ENCODE measurements at places on chromosomes 6 and 20.
A peak's percentile ranks its signal among the peaks of the same experiment; 100 is the strongest.

GRCh38 chr6:447381-448165 is 56.0 kb downstream of the IRF4 start:
- peak; percentile 45 for DNase-seq

DNA sequence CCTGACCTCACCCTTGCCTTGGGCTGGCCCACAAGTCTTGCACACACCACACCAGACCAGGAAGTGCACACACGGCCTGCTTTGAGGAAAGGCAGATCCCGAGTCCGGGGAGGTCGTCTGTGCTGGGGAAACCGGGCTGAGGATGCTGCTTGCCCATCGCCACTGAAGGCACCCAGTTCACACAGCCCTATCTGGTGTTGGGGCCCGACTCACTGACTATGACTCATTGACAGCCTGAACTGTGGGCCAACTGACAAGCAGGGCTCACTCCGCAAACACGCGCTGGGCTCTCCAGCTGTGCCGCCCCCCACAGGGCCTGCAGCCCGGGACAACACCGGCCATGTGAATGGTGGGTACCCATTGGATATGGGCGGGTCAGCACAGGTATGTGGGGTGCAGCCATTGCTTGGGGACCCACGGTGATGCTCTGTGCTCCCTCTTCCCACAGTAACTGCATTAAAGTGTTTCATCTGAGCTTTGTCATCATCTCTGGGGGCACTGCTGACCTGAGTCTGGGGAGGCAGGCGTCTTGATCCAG is 1.6 kb downstream of the SAMD10 start:
- DNase-seq, result peak; percentile 54

DNA sequence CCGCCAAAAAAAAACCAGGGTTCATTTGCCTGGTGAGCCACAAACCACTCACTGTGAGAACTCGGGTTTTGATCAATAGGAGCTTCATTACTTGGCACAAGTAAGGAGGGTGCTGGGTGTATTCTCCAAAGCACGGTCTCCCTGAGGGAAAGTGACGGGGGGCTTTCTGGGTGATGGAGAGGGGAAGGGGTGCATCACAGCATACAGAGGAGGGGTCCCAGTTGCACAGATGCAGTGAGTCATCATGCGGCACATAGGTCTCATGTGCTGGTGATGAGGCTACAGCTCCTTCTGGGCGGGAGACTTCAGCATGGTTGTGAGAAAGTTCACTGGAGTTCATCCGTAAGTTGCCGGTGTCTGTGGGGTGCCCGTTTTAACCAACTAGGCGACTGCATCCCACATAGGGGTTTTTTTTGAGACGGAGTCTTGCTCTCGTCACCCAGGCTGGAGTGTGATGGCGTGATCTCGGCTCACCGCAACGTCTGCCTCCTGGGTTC is 36.2 kb downstream of the SUN5 start:
- DNase-seq, result no peak

DNA sequence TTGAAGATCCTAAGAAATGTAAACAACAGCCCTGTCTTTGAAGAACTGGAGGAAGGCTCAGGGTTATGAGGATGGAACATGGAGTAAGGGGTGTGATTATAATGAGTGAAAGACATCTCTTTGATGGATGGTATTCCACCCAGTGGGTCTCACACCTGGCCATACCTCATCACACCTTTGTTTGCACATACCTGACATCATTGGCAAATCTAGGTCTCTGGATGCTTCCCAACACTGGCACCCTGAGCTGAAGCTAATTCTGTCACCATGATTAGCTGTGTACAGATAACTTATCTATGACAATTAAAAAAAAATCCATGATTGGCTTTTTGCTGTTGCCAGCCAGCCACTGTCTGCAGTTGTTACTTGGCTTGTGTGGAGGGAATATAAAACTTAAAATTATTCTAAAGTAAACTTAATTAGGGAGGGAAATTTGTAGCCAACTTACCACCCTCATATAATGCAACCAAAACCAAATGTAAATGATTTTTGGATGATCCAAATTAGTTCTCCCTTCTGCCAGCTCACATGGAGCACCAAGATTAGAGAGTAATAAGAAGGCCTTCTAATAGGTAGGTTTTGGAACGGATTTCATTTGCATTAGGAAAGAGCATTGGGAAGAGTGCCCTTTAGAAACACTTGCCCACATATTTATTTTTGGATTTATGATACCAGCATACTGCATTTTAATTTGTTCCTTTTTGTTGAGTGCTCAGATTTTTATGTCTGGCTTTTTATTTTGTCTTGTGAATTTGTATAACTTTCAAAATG is 249.5 kb downstream of the SOX4 start:
- no peak for DNase-seq

- no peak for DNase-seq
Observed at GRCh38 chr6:11835065-11835464, 56.5 kb upstream of the ADTRP start.

GRCh38 chr6:40393641-40394040 is 193.5 kb downstream of the LRFN2 start:
- no peak for DNase-seq

DNA sequence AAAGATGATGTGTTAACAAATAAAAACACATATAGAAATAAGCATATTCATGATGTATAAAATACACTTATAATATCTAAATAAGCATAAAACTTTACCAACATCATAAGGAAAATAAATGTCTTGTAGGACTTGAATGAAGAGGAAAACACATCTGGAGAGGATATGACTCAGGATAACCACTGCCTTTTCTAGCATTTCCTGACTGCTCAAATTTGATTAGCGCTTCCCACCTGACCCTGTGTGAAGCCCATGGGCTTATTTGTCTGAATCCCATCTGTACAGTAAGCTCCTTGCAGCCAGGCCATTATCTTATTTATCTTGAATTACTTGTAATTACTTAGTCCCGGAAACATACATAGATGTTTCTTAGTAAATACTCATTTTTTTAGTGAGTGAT is 608.6 kb downstream of the COL12A1 start:
- no peak for DNase-seq

GRCh38 chr20:60254901-60255411 is 296.7 kb downstream of the CDH26 start:
- DNase-seq, result no peak

DNA sequence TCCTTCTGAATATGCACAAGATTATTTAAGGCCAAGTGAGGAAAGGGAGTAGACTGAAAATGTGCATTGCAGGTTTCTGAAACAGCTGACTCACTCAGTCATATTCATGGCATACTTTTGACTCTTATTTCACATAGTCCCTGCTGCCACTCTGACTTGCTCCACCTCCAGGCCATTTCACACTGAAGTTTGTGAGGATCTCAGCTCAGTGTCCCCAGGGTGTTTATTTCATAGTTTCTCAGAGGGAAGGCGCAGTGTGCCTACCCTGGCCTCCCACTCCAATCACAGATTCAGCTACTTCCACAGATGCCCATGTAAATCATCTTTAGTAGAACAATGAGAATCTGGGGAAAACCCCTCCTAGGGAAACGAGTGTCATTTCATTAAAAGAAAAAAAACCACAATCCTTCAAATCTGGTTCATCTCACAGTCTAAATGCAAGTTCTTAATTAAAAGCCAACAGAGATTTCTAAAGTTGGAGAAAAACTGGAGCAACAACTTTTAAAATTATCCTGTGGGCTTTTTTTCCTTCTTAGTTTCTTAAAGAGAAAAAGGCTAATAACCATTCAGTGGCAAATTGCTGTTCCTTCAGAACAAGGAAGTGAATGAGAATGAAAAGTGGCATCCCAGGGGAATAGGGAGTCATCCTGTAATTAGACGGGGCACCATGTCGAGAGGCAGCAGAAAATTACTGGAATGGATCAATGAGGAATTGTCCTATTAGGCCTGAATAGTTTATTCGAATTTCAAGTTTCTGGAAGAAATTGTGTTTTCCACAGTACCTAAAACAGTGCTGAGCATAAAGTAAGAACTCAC is 133.6 kb downstream of the TFAP2B start:
- no peak for DNase-seq

DNA sequence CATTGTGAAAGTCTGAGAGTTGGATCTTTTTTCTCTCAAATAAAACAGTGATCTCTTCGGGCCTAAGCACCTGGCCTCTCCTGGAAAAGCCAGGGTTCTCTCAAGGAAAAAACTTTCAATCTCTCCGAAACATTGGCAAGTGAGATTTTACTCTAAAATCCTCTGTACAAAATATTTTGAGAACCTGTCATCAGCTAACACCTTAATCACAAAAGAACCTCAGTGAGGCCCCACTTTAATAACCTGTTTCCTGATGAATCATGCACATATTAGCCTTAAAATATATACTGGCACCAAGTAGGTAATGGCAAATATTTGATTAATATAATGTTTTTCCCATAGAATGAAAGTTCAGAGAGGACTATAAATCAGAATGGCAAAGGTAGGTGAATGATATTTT is 177.9 kb downstream of the FRK start:
- no peak for DNase-seq

DNA sequence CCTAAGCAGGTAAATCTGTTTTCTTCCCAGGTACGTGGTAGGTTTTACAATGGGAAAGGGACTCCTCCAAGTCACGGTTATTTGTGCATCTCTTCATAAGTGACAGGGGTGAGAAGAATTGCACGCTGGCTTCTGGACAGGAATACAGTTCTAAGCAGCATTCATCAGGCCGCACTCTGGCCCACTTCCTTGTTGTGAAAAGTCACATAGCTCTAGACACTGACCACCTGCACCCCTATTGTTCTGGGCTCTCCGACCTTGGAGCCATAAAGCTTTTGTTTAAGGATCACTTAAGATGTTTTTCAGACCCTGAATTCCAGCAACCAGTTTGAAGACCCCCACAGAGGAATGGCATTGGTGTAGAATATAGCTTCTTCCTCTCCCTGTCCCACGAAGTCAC is 31.4 kb downstream of the RAMACL start:
- DNase-seq, result no peak
